Retina (tissue), 1 donor: ENCODE measurements at places on chromosomes 5 and 9.

- DNase-seq = no peak
Measured at GRCh38 chr9:112711050-112711689, 6.7 kb downstream of the INIP start.

DNA sequence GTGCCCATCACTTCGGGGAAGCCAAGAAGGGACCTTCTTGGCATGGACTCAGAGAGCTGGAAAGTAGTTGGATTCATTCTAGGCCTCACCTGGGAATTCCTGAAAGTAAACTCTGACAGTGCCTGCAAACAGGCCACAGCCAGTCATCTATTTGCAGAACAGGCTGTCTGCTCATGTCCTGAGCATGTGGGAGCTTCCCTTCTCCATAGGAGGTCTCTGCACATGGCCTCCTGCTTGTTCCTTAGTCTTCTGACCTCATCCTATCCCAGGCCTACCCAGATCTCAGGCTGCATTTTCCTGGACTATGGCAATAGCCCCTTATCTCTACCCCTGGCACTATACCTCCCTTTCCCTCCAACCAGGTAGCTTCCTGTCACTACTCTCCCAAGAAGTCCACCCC lies 67.2 kb upstream of the FSTL4 start:
- no peak for DNase-seq

- DNase-seq = no peak
Measured at GRCh38 chr9:124266139-124266825, 8.5 kb downstream of the NEK6 start.

DNA sequence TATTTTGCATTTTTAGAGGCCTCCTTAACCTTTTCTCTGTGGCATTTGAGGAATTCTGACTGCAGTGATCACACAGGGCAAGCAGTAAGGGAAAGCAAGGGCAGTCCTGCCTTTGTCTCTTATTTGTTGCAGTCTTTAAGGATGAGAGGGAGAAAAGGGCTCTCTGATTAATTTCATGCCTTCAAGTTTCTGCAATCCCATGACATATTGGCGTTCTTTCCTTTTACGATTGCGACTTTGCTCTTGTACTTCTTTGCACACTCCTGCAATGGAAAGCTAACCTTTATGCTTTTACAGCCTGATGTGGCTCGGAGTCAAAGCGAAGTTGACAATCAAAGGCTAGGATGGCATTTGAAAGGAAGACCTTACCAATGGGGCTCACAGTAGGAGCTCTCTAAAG lies 698.4 kb downstream of the DNAH5 start:
- no peak for DNase-seq

DNA sequence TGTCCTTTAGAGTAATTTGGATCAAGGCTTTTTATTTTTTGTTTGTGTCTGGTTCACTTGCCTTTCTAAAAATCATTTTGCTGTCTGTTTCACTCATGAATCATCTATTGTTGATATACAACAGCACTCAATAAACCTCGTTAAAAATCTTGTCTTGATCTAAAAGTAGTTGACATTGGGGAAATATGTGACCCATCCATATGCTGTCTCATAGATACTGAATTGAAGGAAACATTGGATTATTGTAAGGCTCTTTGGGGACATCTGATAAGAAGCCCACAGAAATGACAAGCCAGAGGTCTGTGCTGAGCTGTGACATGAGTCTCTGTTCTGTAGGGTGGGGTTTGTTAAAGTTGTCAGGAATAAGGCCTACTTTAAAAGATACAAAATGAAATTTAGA lies 208.0 kb downstream of the PDZD2 start:
- no peak for DNase-seq

DNA sequence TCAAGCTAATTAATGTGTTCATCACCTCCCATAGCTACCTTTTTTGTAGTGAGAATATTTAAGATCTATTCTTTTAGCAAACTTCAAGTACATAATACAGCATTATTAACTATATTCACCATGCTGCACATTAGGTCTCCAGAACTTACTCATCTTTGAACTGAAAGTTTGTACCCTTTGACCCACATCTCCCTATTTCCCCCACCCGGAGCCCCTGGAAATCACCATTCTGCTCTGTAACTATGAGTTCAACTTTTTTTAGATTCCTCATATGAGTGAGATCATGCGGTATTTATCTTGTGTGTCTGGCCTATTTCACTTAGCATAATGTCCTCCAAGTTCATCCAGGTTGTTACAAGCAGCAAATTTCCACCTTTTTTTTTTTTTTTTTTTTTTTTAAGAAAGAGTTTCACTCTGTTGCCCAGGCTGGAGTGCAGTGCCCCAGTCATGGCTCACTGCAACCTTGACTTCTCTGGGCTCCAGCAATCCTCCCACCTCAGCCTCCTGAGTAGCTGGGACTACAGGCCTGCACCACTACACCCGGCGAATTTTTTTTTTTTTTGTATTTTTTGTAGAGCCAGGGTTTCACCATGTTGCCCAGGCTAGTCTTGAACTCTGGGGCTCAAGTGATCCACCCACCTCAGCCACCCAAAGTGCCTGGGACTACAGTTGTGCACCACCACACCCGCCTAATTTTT lies 100.4 kb upstream of the SAP30L start:
- no peak for DNase-seq
